ENCODE measurements at places on chromosomes 5 and 9.

DNA sequence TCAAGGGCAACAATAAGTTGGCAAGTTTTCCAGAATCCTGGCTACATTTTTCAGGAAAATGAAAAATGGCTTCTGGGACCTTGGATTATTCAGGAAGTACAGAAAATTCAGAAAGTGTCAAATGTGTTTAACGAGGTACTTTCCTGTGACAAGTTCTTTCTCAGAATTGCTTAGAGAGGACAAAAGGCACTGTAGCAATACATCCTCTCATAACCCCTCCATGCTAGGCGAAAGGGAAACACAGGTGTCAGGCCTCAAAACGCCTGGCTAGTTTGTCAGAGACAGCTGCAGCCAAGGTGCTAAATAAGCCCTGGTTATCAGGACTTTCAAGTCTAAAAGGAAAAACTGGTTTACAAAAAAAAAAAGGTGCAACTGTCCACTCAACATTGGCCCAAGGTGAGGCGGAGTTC is 115.2 kb downstream of the GNAQ start:
- no peak for DNase-seq

GRCh38 chr9:124779368-124780059 is 2.6 kb downstream of the OLFML2A start:
- no peak for DNase-seq

GRCh38 chr5:62043289-62044280 is 262.4 kb upstream of the KIF2A start:
- DNase-seq, result no peak

DNA sequence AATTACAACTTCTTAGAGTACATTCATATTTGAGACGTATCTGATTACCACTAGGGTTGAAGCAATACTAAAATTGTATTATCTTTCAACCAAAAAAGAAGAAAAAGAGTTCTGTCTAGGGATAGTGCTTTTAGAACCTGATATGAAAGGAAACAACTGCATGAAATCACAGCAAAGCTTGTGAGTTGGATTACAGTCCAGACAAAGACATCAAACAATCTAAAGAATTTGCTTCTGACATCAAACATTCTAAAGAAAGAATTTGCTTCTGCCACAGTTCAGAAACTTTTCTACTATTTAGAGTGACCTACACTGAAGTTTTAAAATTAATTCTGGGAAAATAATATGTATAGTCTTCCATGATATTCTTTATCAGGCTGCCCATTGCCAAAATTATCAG is 1141.1 kb upstream of the ACO1 start:
- no peak for DNase-seq

DNA sequence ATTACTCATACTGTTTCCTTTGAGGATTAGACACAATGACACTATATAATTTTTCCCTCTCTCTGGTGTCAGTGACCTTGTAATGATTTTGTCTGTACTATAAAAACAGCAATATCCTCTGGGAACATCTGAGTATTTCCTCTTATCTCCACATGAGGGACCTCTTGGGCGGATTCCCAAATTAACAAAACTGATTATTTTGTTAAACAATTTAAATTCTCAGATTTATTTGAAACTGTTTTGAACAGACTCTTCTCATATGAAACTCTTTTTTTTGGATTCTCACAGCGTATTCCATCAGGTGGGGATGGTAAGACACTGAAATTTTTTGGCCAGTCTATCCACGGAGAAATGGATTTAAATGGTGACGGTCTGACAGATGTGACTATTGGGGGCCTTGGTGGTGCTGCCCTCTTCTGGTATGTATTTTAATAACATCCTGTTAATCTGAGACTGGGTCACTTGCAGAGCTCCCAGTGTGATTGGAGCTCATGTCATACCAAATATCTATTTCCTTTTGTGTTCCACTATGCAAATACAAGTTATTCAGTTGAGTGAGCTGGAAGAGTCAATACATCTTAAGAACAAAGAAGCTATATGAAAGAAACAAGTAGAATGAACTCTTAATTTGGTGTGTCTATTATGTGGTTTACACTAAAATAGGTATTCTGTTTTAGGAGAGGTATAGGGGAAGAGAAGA is 73.8 kb upstream of the ITGA2 start:
- DNase-seq, result peak; percentile 79

DNA sequence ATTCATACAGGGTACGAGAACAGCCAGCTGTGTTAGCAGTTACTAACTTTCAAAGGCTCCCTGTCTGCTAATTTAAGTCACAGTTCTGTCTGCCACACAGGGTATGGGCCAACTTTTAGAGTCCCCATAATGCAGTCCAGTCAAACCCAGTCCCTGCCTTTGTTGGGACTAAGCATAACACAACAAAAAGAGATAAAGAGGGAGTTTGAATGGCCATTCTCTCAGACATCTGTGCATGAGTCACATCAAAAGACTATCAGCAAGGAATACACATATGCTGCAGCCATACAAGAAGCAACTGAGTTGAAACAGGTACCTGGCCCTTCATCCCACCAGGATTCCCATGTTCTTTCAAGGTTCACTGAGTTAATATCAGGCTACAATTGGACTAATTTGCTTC is 744.5 kb upstream of the C9orf72 start:
- DNase-seq, result no peak

DNA sequence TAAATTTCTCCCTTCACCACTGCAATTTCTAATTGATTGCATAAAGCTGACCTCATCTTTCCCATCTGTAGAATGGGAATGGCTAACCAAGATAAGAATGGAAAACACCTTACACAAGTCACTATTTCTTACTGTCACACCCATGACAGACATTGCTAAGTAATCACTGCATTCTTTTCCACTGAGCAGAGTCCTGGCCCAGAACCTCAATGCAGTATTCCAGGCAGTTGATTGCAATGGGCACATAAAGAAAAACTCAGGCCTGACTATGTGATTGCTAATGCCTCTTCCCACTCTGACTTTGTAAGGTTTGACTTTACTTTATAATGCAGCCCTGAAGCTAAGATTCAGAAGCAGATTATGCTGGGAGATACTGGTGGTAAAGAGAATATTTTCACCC is 29.3 kb downstream of the TRIM32 start:
- no peak for DNase-seq

DNA sequence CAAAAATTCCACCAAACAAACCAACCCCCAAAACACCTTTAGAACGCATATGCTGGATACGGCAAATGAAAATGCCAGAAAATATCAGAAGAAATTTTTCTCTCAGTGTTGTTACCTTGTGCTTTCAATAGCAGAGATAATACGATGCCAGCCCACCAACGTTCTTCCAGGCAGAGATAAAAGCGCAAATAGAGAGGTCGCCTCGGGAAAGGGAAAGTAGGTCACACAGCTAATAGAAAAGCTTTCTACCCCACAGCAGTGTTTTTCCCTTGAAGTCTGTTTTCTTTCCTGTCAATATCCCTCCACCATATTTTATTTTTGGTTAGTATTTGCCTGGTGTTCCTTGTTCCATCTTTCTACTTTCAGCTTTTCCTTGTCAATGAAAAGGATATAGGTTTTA is 101.3 kb downstream of the CFAP90 start:
- no peak for DNase-seq

GRCh38 chr5:1310118-1310517 is 15.2 kb upstream of the TERT start:
- no peak for DNase-seq

- DNase-seq, result peak; percentile 33
These were observed 4.7 kb upstream of the CCL28 start for GRCh38 chr5:43416803-43417394.

DNA sequence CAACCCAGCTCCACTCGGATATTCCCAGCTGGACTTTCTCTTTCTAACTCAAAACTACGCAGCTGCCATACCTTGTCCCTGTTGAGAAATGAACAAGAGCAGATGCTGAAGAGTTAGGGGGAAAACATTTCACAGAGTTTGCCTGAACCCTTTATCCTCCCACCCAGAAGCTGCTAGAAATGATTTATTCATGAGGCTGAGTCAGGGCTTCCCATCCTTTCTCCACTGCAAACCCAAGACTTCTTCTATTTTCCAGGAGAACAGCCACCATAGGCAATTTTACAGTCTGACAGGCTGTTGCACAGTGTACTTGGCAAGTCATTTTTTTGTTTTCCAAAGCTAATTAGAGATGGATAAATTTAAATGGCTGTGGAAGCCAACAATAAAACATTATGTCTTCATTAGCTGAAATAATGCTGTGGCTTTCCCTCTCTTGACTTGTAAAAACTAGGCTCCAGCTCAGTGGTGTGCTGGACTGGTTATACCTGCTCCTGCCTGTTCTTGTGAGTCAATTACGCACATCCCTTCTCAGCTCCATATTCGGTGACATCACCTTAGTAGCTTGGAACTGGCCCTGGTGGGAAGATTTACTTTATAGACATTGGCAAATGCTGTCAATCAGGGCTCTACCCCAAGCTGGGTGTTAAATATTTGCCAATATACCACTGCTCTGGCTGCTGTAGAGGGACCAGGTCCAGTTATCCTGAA is 71.9 kb downstream of the KIF4B start:
- DNase-seq, result no peak

DNA sequence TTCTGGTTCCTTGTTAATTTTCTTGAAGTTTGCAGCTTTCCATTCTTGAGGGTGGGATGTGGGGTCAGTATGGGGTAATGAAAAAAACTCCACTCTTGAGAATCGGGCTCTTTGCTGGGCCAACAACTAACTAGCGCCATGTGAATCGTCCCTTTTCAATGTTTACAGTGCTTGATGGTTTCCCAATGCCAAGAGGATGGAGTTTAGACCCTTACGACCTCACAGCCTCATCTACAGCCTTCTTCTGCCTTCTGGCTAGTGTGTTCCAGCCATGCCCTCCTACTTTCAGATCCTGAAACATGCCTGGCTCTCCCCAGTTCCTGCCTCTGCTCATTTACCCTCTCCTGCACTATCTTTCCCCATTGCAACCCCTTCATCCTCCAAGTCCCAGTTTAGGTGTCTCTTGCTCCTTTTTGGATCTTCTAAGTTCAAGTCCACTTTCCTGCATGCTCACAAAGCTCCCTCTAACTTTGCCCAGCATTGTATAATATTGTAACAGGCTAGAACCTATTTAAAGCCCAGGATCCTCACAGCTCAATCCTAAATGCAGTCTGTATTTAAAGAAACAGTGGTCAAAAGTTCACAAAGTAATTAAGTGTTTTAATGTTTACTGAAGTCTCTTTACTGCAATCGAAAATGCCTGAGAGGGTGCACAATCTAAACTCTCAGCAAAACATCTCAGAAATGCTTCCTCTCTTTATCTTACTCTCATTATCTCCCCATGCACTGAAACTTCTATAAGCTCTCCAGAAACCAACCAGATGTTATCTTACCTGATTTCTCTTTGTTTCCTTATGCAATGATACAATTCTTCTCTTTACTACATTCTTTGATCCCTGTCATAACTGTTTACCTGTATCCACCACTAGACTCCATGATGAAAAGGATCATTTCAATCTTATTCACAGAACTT is 20.6 kb upstream of the CAST start:
- no peak for DNase-seq

GRCh38 chr5:73197637-73198257 is 24.8 kb downstream of the TMEM174 start:
- no peak for DNase-seq

DNA sequence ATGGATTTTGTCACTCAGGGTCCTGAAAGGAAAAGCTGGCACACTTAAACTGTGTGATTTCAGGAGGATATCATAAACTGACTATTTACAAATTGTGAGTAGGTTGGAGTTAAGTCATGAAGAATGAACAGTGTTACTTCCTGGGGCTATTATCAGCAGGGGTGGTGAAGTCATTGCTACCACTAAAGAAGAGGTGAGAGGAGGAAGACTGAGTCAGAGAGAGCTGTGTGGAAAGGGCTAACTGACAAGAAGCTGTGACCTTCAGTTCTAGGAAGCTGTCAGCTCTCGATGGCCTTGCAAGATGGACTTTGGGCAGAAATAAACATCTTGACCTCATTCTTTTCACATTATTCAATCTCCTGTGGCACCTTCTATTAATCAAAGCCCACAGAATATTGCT is 72.3 kb upstream of the STARD4 start:
- DNase-seq, result no peak

DNA sequence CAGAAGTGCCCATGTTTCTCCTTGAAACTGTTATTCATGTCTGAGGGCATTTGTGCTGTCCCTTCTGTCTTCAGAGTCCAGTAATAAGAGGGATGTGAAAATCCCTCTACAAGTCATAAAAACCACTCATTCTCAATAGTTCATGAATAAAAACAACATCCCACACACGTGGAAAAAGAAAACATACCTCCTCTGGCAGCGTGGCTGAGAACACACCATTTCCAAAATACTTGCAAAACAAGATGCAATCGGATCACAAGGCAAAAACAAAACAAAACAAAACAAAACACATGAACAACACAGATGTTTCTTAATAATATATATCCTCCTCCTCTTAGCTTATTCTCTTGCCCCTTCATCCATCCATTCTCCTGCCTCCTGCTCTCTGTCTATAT is 71.0 kb upstream of the EQTN start:
- DNase-seq, result no peak

- DNase-seq, result no peak
These were observed 4.7 kb upstream of the OR1Q1 start for GRCh38 chr9:122609804-122610203.

DNA sequence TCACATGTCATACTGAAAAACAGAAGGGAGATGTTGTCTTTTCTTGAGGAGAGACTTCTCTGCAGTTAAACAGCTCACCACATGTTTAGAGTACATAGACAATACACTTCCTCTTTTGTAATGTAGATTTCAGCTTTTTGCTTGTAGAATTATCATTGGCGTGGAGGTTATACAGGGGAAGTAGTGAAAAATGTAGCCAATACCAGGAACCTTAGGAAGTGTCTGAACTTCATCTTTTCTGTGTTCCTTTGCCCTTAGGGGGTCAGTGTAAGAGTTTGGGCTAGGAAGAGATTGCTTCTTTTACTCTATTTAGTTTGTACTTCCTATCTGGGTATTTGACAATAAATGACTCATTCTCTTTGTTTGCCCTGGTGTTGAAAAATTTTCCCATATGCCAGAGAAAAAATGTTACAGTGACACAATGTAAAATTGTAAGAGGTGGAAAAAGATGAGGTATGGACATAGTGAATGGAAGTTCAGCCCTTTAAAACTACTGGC is 21.0 kb upstream of the CDKN2B start:
- peak; percentile 71 for DNase-seq

- no peak for DNase-seq
These were observed 553.2 kb downstream of the MAT2B start for GRCh38 chr5:164058621-164059020.

DNA sequence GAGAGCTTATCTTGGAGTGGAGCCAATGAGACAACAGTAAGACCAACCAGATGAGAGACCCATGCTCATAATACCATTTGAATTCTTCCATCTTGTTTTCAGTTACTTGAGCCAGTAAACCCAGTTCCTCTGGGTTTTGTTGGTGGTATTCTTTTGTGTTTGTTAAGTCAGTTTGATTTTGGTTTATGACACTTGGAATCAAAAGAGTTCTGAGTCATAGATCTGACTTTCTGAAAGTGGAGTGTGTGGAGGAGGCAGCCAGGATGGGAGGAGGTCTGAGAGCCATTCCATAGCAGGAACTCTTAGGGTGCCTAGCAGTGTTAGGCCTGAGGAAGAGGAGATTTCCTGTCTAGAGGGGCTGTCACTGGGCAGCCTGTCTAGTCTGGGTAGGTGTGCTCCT is 24.6 kb upstream of the PANK3 start:
- DNase-seq, result no peak
